T follicular helper cell (primary cell): ENCODE measurements at places on chromosomes 3 and 15.

DNA sequence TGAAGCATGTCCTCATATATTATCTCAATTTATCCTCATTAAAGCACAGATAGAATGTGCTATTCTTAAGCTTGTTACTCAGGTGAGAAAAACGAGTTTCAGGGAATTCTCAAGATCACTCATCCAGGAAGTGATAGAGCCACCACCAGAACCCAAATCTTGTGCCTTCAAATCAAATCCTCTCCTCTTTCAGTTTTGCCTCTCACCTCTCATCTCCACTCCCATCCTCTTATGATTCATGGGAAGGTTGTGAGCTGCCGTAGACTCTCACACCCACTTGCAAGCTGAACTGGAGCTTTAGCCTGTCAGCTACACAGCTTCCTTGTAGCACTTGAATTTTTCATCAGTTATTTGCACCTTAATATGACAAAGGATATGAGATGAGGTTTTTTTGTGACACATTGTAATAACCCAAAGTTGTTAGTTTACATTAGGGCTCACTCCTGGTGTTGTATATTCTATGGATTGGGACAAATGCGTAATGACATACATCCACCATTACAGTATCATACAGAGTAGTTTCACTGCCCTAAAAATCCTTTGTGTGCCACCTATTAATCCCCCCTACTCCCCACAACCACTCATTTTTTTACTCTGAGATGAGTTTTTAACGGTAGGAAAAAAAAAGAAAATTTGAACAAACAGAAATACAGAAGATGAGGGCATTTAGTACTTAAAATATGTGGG lies 25.7 kb downstream of the GPR15 start:
- DNase-seq = no peak

GRCh38 chr3:59809710-59810444 lies 760.1 kb upstream of the CFAP20DC start:
- no peak for DNase-seq

DNA sequence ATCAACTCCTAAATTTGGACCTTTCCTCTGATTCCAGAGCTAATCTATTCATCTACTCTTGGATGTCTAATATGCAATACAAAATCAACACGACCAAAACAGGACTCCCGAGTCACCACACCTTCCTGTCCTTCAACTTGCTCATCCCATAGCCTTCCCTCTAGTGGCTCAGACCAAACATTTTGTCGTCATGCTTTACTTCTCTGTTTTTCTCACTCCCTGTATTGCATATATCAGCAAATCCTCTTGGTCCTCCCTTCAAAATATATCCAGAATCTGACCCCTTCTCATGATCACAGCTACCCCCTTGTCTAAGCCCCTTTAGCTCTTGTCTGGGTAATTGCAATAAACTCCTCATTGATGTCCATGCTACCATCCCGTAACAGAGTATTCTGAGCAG lies 30.5 kb upstream of the DCP1A start:
- no peak for DNase-seq

GRCh38 chr15:60419753-60420152 lies 22.0 kb upstream of the ANXA2 start:
- no peak for DNase-seq

GRCh38 chr3:16800361-16800760 lies 84.4 kb upstream of the PLCL2 start:
- DNase-seq = no peak

GRCh38 chr15:85330901-85331588 lies 49.4 kb upstream of the AKAP13 start:
- DNase-seq = peak; percentile 32

DNA sequence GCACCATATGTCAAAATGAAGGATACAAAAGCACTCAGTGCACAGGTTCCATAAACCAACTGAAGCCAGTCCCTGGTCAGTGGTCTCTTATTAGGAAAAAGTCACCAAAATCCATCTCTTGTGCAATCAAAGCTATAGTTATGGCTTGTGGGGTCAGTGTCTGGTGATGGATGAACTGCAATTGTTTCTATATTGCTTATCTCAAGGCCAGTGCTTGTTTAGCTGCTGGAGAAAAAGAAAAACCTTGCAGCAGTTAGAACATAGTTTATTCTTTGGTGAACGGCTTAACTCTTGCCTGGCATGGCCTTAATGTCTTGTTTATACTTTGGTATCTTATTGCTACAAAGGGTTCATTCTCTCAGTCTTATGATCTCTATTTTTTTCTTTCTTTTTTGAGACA lies 2.9 kb upstream of the UQCRC1 start:
- no peak for DNase-seq

DNA sequence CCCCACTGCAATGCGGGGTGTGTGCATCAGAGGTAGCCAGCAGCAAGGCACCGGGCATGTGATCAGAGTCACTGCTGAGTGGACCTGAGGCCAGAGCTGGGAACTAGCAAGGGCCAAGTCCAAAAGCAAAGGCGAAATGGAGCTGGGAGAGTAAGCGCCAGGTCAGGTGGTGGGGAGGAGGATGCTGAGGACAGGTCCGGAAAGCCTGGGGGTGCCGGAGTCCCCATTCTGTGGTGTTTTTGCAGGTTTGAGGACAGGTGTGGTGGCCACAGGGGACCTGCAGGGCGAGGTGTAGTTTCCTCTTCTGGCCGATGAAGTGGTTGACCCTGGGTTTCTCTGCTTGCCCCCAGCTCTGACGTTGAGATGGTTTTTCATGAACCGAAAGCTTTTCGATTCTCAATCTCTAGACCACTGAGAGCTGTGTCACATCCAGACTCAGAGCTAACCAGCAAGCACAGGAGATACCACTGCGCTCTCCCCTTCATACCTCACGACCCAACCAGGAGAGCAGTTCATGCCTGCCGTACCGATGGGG lies 35.0 kb upstream of the HES1 start:
- DNase-seq = no peak

DNA sequence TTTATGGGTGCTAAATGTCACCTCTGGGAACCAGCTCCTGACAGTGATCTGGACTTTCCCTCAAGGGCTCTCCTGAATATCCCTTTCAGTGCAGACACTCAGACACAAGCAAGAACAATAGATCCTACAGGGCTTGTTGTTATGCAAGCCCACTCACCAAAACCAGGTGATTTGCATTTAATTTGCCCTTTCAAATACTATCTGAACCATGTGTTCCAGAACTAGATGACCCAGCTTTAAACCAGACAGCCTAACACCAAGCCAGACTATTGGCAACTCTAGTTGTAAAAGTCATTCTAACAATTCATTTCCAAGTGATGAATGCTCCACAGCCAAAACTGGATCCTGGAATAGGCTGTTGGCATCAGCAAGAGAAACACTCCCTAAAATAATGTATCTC lies 5.6 kb upstream of the ATP8B4 start:
- no peak for DNase-seq

DNA sequence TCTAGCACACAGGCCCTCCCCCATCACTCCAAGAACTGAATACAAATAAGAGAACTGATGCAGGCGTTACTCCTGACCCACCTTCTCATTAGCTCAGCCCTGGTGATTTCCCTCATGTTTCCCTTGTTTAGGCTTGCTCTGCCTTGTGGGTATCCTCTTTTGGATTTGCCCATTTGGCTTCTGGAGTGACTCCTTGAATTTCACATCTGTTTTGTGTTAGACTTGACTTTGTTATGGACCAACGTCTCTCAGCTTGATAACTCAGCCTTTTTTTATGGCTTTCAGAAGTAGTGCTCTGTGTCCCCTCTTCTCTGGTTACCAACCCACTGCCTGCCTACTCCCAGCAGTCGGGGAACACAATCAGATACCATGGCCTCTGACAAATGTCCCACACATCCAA lies 11.3 kb upstream of the TMOD3 start:
- no peak for DNase-seq
